ENCODE measurements at places on chromosomes 7 and 10.

- DNase-seq, result peak; percentile 70
These were observed 14.7 kb upstream of the CAMK2G start for GRCh38 chr10:73889014-73889413.

DNA sequence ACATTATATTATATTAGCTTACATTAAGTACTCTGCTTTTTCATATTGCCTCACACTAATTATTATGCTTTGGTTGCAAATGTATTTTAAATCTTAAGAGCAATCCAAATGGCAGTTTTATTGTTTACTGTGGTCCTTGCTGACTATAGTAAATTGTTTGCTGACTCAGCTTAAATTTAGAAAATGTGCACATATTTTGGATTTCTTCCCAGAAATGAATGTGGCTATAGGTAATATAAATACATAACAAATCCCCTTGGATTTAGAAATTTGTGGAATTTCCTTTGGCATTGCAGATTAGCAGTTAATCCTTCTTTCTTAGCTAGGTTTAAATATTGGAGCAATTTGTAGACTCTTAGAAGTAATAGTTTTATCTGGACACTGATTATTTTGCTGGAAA is 565.8 kb downstream of the NRG3 start:
- DNase-seq, result no peak

DNA sequence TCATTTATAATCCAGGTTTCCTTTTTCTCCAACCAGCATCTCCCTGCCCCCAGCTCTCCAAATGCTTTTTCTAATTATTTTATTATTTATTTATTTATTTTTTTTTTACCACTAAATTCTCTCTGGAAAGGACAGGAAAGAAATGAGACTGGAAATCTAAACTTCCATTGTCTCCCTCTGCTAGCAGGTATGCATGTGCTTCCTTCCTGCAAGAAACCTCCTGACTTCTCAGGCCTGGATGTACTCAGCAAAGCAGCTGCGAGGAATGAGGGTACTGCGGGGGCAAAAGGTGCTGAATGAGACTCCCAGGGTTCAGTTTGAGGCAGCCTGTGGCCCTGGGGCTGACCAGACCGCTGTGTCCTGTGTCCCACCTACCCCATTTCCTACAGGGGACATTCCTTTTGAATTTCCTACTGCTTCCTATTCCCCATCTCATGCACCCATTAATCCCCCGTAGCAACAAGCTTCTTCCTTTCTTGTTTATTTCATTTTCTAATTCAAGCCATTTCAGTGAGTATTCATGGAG is 324.6 kb upstream of the IGFBP3 start:
- DNase-seq, result no peak

DNA sequence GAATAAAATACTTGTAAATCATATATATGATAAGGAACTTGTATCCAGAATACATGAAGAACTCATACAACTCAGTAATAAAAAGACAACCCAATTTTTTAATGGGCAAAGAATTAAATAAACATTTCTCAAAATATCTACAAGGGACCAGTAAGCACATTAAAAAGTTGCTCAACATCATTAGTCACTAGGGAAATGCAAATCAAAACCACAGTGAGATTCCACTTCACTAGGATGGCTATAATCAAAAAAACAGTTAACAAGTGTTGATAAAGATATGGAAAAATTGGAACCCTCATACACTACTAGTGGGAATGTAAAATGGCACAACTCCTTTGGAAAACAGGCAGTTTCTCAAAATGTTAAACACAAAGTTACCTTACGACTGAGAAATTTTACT is 40.3 kb upstream of the YAE1 start:
- DNase-seq, result no peak

- no peak for DNase-seq
These were observed 178.8 kb downstream of the NEURL1 start for GRCh38 chr10:103672345-103672744.

DNA sequence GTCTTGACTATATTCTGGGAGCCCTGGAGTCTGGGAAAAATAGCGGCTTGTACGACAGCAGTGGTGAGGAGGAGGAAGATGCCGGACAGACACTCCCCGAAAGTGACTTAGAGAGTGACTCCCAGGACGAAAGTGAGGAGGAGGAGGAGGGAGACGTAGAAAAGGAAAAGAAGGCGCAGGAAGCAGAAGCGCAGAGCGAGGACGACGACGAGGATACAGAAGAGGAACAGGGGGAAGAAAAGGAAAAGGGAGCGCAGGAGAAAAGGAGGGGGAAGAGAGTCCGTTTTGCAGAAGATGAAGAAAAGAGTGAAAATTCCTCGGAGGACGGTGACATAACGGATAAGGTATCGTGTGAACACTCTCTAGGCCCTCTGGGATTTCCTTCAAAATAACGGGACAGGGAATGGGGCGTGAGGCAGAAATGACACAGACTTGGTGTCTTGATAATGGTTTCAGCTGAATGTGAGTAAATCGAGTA is 908 bp downstream of the NOM1 start:
- no peak for DNase-seq

- no peak for DNase-seq
These were observed 392 bp upstream of the HUS1 start for GRCh38 chr7:47979832-47980181.

- DNase-seq, result no peak
These were observed 333.8 kb downstream of the BBS9 start for GRCh38 chr7:33463131-33463530.

DNA sequence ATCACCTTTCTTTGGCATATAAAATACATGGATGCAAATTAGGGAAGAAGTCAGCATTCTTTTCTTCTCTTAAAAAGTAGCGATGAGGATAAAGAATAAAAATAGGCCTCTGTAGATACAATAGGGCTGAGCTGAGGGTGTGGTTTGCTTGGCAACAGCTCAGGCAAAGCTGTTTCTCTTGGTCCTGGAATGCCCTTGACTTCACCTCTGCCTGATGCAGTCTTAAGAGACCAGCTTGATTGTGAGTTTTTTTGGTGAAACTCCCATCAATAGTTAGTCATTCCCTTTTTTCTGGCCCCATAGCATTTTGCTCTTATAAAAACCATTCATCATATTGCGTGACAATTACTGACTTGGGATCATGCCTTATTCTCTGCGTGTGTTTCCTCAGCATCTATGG is 42.1 kb upstream of the MKLN1 start:
- DNase-seq, result no peak

DNA sequence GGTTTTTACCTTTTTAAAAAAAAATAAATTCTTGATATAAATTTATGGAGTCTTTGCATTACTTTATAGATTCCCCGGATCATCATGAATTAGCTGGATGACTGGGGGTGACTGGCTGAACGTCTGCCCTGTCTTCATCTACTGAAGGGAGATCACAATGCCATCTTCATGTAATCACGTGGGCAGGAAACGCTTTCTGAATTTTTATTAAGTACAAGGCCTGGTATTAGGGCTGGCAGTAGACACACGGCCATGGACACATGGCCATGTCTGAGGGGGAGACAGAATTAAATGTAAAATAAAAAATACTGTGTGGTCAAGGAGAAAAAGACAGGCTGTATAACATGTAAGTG is 111.2 kb downstream of the VIPR2 start:
- no peak for DNase-seq

DNA sequence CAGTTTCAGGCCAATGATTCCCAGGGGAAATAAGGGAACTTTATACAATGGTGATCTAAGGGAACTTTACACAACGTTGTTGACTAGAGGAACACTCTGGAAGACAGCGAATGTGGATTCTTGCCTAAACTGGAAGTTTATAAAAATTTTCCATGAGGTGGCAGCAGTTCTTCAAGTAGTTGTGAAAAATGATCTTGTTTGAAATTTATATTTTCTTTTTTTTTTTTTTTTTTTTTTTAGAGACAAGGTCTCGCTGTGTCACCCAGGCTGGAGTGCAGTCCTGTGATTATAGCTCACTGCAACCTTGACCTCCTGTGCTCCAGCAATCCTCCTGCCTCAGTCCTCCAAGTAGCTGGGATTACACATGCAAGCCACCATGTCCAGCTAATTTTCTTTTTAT is 32.1 kb upstream of the GTF2I start:
- DNase-seq, result no peak

DNA sequence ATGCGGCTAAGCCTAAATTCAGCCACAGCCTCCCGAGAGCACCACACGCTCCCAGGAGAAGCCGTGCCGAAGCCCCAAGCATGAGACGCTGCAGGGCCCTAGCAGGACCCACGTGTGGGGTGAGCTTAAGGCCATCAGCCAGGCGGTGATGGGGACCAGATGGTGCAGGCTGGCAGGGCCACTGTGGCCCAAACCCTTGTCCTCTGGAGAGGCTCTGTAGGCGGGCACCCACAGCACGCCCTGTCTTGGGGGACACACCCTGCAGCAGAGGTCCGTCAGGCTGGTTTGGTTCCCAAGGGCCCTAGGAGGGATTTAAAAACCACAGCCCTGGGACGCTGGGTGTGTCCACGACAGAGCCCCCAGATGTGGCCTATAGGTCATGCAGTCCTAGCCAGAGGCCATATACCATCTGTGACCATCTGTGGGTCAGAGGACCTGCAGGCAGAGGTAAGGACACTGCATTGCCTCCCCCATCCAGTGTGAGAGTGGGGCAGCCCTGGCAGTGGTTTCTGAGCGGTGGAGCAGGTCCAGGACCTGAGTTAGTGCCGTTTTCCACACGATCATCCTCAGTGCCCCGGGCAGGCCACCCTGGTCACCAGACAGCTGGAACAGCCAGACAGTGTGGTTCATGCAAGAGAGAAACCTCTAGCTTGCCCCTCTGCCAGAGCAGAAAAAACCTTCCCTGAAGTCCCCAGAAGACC is 39.6 kb upstream of the INPP5A start:
- DNase-seq, result no peak

DNA sequence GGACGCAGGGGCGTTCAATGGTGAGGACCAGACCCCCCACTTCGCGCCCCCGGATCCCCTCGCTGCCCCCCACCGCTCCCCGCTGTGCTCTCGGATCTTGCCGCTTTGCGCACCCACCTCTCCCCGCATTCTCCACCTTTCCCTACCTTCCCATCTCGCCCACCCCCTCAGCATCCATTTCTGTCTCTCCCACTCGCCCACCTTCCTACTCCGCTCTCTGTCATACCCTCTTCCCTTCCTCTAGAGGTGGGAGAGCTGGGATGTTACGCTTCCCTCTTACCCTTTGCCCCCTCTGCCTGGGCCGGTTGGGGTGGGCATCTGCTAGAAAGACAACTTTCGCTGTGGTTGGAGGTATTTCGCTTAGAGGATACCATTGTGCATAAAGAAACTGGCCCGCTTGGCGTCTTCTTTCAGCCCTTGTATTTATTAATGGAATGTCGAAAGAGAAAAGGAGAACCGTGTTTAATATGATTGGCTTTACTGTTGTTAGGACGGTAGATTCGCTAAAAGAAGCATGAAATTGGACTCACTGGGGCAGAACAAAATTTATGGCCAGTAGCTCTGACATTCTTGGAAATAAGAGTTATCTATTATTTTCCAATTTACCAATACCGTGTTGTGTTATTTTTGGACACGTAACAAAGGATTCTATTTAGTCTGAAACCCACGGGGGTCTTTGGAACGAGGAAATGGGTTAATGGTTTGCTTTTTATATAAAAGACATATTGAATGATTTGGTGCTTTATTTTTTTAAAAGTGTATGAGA is 873 bp downstream of the PRKAR2B start:
- no peak for DNase-seq

GRCh38 chr10:75418712-75419111 is 12.7 kb upstream of the LRMDA start:
- no peak for DNase-seq

- DNase-seq, result no peak
These were observed 672 bp upstream of the DDX56 start for GRCh38 chr7:44574287-44574872.

DNA sequence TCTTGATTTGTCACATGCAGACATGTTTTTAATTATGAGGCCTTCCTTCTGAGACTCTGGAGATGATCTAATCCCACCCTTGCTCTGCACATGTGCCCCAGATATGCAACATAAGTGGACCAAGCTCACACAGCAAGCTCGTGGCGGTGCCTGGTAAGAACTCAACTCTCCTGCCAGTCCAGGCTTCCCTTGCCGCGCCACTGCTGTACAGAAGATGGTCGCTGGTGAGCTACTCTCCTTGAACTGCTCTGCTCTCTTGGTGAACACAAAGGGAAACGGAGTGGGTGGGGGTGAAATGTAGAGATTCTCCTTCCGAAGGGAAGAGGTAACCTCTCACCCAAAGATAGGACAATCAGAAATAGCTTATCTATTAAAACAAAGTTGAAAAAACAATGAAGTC is 25.7 kb downstream of the MYOF start:
- no peak for DNase-seq

DNA sequence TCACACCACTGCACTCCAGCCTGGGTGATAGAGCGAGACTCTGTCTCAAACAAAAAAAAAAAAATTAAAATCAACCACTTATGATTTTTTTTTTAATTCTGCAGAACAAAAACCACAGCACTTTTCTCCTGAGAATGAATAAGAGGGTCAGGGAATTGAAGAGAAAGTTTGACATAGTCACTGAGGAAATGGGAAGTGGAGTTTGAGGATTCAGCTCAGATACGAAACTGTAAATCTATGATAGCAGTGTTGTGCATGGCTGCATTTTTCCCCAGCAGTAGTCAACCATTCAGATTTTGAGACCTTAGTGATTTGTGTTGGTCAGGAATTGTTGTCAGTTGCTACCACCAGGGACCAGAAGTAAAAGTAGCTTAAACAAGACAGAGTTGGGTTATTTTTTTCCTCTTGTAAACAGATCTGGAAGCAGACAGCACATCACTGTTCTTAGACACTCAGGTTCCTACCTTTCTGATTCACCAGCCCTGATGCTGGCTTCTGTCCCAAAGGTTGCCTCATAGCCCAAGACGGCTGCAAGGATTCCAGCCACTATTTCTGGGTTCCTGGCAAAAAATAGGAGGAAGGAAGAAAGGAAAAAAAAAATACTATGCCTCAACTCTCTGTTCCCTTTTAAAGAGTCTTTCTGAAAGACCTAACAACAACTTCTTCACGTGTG is 20.1 kb downstream of the PILRA start:
- no peak for DNase-seq

- DNase-seq, result no peak
These were observed 131.9 kb downstream of the LYZL1 start for GRCh38 chr10:29420744-29421143.

GRCh38 chr7:102472126-102473041 is 6.3 kb downstream of the POLR2J start:
- DNase-seq, result no peak

DNA sequence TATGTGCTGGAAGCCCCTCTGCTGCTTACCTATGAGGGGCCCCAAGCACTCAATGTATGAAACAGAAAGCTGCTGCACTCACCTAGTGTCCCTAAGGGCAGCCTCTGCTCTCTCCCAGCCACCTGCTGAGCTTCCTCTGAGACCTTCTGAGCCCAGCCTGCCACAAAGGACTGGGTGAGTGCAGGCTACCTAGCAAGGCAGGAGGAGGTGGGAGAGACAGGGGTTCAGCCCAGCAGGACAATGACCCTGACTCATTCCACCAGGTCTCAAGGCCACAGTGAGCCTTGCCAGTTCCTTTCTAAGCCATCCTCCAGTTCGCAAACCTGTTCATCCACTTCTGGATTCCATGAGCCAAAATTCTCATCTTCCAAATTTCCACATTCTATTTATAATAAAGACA is 16.3 kb downstream of the VOPP1 start:
- no peak for DNase-seq

- peak; percentile 68 for DNase-seq
These were observed 34.1 kb upstream of the TSPAN33 start for GRCh38 chr7:129110258-129110981.

- DNase-seq, result no peak
These were observed 81.3 kb upstream of the DKK1 start for GRCh38 chr10:52232561-52233350.

Measured in NCI-H1436 (cell line).